ENCODE measurements at places on chromosomes 1 and 21. TPM values are rescaled to one million over a fixed set of nuclear protein-coding genes. Genes with fewer than 3 reads are reported as not detected.

- DNase-seq: no peak
Measured at GRCh38 chr1:59278780-59279354, 18.0 kb upstream of the FGGY start.

GRCh38 chr1:119442756-119443155 lies 27.8 kb downstream of the HSD3B2 start:
- DNase-seq: no peak

GRCh38 chr1:191590578-191590977 lies 567.7 kb upstream of the RGS18 start:
- no peak for DNase-seq

GRCh38 chr1:71859806-71860205 lies 422.5 kb downstream of the NEGR1 start:
- DNase-seq: no peak

GRCh38 chr1:22887491-22887890 lies 85.2 kb downstream of the LACTBL1 start:
- no peak for DNase-seq

GRCh38 chr1:57922130-57922529 lies 498.3 kb upstream of the DAB1 start:
- no peak for DNase-seq

DNA sequence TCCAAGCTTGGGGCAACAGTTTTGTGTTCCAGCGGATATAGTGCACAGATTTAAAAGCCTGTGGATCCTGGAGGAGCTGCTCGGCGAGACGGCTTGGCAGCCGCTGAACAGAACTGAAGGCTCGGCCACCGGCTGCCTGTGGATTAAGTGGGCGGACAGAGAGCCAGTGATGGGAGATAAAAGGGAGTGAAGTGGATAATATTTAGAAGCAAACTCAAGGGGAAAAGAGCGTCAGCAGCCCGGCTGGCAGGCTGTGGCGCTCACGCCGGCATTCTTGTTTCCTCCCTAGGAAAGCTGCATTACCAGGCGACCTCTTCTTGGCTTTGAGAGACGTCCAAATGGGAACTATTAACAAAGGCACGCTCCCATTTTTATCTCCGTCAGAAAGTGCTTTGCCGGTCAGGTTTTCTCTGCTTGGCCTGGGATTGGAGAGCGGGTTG lies 10.4 kb downstream of the TRABD2B start:
- no peak for DNase-seq

- no peak for DNase-seq
Measured at GRCh38 chr1:206589206-206589605, 23.1 kb downstream of the EIF2D start.

DNA sequence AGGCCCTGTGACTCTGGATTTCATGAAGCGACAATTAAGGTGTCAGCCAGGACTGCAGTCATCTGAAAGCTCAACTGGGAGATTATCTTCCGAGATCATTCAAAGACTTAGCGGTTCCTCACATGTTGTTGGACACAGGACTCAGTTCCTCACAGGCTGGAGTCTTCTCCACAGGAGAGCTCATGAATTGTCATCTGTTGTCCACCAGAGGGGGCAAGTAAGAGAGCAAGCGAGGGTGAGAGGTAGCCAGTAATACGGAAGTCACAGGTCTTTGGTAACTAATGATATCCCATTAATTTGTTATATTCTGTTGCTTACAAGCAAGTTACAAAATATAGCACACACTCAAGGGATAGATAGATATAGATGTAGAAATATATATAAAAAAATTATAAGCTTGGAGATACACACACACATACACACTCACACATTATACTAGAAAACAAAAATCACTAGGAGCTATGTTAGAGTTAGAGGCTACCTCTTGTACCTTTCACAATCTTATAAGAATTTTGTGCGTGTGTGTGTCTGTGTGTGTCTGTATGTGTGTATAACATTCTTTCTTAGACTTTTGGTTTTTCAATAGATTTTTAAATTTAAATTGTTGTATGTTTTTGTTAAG lies 1695.3 kb downstream of the BRINP3 start:
- DNase-seq: no peak

DNA sequence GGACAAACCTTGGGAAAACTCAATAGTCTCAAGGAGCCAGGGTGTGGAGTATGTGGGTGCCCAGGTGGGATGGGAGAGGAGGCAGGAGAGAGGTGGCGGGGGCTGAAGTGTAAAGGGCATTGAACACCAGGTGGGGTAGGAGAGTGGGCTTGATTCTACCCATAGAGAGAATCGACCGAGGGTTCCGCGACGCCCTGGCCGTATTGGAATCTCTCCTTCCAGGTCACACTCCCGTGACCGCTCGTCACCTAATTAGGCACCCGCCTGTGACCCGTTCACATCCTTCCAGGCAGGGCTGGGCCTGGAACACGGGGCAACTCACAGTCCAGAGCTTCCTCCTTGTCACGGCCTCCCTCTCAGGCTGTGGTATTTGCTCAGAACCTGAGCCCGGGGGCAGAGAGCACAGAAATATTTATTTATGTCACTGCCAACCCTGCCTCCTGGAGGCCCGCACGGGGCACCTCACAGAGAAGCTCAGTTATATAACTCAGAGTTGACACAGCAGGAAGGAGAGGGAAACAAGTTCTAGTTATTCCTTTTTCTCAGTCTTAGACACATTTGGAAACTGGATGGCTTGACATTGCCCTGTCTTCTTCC lies 12.0 kb downstream of the NCMAP start:
- no peak for DNase-seq

- DNase-seq: no peak
Measured at GRCh38 chr1:63134501-63135173, 187.7 kb upstream of the FOXD3 start.

DNA sequence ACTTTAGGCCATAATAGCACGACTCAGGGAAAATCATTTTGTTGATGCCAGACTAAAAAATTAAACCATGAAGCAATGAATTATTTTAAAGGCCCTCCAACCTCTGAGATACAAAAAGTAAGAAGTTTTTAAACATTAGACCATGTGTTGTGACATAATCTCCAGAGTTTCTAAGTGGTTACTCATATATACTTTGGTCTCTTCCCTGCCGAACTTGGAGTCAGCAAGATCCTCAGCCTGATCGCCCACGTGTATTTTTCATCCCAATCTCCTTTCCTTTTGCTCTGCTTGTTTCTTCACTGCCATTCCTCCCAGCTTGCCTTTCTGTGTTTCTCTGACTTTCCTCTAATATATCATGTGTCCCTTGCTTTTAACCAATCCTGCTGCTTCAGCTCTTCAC lies 3.8 kb downstream of the ARV1 start:
- no peak for DNase-seq

DNA sequence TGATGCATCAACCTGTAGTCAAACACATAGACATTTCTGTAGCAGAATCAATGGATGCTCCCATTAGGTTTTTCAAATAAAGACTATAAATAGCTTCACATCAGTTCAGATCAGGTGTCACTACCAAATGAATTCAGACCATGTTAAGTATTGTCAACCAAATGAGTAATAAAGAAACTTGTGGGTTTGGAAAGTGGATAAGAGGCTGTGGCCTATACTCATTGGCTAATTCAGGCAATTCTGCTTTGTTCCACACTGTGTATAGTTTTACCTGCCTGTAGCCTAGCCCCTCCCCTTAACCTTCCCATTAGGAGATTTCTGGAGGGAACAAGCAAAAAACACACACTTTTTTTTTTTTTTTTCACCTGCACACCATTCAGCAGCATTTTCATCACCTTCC lies 321.2 kb downstream of the HLX start:
- DNase-seq: no peak

GRCh38 chr21:36717976-36718375 lies 19.1 kb downstream of the SIM2 start:
- DNase-seq: no peak

DNA sequence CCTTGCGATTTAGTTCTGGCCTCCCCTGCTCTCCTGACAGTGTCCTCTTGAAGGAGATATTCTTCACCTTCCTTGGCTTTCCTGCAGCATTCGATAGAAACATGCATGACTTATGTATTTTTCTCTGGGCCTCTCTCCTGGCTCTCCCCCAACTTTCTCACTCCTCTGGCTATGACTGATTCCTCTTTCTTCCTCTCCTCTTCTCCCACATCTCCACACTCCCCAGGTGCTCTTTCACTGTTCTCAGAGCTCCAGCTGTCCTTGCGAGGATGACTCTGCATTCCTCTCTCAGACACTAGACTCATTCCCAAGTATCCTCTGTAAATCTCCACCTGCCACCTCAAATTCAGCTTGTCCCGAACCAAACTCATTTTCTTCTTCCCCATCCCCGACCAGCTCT lies 18.0 kb downstream of the LRRC42 start:
- no peak for DNase-seq

DNA sequence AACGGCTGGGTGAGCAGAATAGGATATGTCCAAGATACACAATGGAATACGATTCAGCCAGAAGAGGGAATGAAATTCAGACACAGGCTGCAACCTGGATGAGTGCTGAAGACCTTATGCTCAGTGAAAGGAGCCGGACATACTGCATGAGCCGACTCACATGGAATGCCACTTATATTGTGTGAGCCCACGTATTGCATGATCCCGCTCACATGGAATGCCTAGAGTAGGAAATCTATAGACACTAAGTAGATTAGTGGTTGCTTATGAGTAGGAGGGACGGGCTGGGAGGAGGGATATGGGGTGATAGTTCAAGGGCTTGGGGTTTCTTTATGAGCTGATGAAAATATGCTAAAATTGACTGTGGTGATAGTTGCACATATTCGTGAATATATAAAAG lies 26.8 kb downstream of the TMPRSS2 start:
- no peak for DNase-seq

DNA sequence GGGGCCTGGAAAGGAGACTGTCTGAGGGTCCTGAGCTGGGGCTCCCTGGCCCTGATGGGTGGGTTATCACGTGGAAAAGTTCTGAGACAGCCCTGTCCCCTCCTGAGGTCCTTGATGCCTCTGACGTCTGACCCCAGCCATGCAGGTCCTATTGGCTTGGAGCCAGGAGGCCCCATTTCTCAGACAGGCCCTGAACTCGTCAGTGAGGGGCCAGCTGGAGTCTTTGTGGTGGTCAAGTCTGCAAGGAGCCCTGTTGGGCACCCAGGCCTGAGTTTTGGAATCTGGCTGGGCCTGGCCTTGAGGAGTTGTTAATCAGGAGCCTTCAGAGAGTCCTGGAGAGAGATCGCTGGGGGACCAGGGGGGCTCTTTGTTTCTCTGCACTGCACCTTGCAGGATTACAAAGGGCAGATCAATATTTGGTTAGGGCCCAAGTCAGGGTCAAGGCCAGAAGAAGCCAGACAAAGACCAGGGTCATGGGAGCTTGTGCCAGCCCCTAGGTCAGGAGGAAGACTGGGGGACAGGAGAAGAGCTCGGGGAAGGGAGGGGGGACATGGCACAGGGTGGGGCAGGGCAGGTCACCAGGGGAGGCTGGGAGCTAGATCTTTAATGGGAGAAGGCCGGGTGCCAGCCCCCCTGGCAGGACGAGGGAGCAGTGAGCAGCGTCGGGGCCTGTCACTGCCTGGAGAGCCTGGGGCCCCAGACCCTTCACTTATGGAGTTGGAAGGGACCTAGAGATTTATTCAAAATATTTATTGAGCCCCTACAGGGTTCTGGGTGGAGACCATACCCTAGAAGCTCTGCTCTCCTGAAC lies 83.2 kb downstream of the PTPRU start:
- DNase-seq: no peak

GRCh38 chr1:2644171-2644570 lies 11.4 kb upstream of the MMEL1 start:
- DNase-seq: no peak

- no peak for DNase-seq
Measured at GRCh38 chr1:1665815-1666251, 7.0 kb upstream of the CDK11B start.

DNA sequence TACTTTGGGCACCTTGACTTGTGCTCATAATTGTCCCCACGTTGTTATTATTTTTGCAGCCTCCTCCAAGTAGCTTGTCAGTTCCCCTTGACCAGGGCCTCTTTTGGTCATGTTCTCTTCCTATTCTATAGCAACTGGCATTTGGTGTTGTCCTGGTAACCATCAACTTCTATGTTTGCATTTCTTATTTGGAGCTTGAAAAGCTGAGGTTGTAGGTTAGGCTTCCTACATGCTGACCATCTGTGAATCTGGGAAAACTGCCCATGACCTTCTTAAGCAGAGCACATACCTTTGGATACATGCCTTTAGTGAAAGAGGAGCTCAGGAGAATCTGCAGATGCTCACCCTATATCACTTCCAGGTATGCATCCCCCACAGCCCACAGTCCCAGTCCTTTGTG lies 160.8 kb downstream of the HHAT start:
- no peak for DNase-seq

DNA sequence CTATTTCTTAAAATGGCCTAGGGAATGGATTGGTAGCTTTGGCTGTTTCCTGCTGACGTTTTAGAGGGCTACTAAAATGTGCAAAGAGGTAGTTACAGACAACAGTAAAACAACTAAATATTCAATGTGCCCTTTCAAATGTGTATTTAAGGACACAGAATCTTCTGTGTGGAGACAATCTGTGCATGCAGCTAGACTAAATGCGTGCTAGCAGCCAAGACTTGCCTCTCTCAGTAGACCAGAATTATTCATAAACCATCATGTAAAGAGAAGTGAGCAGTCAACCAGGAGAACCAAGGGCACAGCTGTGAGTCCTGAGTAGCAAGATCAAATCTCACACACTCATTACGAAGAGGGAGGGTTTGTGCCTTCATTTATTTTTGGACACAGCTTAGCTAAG lies 160.2 kb upstream of the GREM2 start:
- no peak for DNase-seq

CRP gene
- 0.05 TPM for total RNA-seq

BLZF1 gene
- total RNA-seq: 24.7 TPM

PGM1 gene
- 18.1 TPM for total RNA-seq

ARHGEF10L gene
- 1.9 TPM for total RNA-seq

MINDY1 gene
- 3.5 TPM for total RNA-seq

Data from thymus (tissue), 14 donors.